ENCODE measurements at places on chromosomes 5 and 9.

DNA sequence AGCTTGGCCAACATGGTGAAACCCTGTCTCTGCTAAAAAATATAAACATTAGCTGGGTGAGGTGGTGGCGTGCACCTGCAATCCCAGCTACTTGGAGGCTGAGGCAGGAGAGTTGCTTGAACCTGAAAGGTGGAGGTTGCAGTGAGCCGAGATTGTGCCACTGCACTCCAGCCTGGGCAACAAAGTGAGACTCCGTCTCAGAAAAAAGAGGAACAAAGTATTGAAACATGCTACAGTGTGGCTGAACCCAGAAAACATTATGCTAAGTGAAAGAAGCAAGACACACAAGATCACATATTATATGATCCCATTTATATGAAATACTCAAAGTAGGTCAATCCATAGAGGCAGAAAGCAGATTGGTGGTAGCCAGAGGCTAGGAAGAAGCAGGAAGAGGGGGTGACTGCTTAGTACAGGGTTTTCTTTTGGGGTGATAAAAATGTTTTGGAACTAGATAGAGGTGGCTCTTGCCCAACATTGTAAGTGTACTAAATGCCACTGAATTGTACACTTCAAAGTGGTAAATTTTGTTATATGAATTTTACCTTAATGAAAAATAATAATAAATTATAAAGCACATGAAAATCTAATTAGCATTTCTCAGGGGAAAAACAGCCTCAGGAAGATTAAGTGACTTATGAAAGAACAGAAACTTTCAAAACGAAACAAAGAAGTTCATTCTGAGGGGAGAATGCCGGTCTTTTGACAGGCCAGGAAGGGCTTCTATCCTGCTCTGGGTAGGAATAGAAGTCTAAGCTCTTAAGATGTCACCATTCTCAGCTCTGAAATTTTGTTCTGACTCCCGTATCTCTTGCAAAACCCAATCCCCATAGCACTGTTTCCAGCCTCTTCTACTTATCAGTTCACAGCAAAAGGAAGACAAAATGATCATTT lies 161.1 kb upstream of the TBCA start:
- DNase-seq: no peak

- DNase-seq: no peak
Observed at GRCh38 chr5:90307322-90307721, 102.2 kb downstream of the CETN3 start.

DNA sequence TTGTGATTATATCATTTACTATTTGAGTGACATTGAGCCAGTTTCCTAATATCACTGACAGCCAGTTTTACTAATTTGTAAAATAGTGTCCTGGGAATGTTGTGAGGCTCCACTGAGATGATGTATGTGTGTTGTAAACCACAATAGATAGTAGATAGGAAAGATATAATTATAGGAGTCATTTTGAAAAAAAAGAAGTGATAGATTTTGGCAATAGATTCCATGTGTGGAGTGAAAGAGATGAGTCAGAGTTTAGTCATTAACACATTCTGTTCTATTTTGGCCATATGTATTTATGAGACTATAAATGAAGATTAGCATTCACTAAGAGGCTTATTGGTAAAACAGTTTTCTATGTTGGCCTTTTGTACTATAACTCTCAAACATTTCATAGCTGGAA lies 388.2 kb downstream of the FAM170A start:
- DNase-seq: no peak

GRCh38 chr5:95760273-95761191 lies 29.4 kb downstream of the RHOBTB3 start:
- DNase-seq: no peak

DNA sequence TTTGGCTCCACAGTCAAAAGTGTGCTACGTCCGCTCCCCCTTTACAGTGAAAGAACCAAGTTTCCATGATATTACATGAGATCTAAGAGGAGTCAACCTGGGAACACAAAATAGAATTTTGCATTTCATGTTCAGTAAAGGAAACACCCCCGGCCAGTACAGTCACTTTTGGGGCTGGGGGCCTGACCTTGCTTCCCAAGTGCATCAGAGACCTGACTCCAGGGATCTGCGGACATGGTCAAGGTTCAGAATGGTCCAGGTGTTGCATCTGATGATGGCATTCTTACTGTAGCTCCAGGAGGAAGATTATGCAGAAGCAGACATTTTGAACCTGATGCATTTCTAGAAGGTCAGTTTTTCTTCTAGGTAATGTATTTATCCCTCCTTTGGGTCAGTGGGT lies 39.8 kb downstream of the AK8 start:
- no peak for DNase-seq

DNA sequence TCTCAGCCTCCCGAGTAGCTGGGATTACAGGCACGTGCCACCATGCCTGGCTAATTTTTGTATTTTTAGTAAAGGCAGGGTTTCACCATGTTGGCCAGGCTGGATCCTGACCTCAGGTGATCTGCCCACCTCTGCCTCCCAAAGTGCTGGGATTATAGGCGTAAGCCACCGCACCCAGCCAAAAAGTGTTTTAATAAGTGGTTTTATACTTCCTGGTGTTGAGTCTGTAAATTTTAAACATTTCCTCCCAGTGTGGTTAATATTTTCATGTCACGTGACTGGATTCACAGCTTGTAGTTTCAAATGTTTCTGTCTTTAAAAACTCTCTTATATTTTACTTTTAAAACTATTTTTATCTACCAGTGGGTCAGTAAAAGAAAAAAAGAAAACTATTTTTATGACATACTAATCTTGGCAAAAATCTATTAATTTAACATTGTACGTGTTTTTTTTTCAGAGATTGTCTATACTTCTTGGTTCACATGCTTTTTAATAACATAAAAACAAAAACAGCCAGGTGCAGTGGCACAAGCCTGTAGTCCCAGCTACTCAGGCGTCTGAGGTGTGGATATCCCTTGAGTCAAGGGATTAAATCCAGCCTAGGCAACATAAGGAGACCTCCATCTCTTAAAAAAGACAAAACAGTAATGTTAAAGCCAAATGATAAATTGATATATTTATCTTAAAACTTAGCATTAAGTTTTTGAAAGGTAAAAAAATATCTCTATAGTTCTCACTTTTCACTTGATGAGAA lies 117.1 kb downstream of the DMXL1 start:
- DNase-seq: no peak

- no peak for DNase-seq
Observed at GRCh38 chr5:58317009-58317408, 142.9 kb downstream of the PLK2 start.

GRCh38 chr5:54738118-54738972 lies 220.8 kb downstream of the SNX18 start:
- no peak for DNase-seq

- no peak for DNase-seq
Observed at GRCh38 chr5:142086229-142086628, 22.4 kb upstream of the NDFIP1 start.

DNA sequence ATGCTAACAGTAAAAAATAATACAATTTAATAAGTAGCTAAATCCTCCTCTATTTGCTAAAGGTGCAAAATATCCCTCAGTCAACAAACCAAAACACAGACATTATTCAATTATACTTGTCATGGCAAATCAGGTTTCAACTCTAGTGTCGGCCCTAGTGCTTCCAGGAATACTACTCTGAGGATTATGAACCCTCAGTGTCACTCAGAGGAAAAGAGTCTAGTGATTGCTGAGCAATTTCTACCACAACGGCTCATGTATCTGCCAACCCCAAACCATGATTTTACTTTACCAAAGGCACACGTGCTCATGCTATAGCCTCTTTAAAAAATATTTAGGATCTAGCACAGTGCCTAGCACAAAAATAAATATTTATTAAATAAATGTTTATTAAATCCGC lies 21.0 kb downstream of the RICTOR start:
- DNase-seq: no peak

DNA sequence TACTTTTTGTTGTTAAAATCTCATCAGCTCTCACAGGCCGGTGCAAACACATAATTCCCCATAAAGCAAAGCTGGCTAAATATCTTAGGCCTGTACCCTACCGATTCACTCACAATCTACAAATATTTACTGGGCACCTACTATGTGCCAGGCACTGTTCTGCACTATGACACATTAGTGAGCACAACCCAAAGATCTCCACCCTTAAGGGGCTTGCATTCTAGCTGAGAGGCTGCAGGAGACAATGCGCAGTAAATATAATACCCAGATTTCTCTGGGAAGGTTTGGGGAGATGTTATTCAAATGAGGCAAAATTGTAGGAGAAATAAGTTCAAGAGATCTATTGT lies 53.7 kb downstream of the FNBP1 start:
- no peak for DNase-seq

DNA sequence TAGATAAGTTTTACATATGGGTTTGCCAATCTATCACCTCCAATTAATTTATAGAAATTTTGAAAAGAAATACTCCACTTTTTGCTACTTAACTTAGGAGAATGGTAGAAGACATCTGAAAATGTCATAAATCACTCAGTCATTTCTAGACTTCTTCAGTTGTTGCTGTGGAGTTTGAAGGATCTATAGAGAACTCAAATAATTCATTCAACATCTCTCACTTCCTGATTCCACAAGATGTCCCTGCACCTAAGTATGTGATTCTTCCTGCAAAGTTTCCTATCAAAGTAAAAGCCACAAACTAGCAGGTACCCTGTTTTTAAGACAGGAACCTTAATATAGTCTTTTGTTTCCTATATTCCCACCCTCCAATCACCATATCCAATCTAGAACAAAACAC lies 297.1 kb upstream of the ATP10B start:
- DNase-seq: no peak

GRCh38 chr9:123039617-123040219 lies 6.3 kb downstream of the GPR21 start:
- DNase-seq: no peak

- DNase-seq: no peak
Observed at GRCh38 chr9:107638521-107639310, 149.1 kb upstream of the KLF4 start.

GRCh38 chr9:116549061-116549664 lies 137.9 kb upstream of the TRIM32 start:
- DNase-seq: no peak

DNA sequence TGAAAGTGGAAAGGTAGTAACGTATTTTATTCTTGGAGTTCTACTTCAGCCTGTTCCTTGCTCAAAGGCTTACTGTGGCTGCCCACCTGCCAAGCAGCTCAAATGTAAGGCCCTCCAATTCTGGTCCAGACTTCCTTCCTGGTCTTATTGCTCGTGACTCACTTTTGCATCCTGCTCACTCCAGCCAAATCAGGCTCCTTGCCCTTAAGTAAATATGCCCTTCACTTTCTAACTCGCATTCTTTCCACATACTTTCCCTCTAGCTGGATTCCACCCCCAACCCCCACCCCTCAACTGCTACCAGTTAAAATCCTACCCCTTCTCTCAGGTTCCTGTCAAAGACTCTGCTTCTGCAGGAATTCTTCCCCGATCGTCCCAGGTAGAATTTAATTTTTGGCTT lies 96.6 kb downstream of the GALNT10 start:
- no peak for DNase-seq

GRCh38 chr9:127166111-127166510 lies 43.7 kb upstream of the ANGPTL2 start:
- no peak for DNase-seq

- DNase-seq: no peak
Observed at GRCh38 chr9:85077944-85078343, 408.4 kb downstream of the NTRK2 start.

GRCh38 chr5:145818604-145819003 lies 16.5 kb downstream of the PRELID2 start:
- DNase-seq: no peak

- no peak for DNase-seq
Observed at GRCh38 chr5:87997662-87998061, 271.0 kb downstream of the TMEM161B start.

DNA sequence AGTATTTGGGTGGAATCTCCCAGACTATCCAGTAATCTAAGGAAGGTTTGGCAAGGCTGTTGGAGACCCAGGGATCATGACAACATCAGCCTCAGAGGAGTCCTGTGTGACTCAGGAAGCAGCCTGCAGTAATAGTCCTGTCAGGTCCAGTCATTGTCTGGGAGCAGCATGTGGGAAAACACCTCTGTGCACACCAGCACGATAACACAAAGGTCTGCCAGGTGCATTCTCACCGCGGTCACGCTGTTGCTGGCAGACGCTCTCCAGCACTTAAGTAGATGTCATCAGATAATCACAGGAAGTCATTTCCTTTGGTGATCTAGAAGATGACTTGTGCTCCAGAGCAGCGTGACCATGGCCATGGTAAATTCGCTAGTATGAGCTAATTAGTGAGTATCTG lies 99.2 kb upstream of the IQGAP2 start:
- no peak for DNase-seq

DNA sequence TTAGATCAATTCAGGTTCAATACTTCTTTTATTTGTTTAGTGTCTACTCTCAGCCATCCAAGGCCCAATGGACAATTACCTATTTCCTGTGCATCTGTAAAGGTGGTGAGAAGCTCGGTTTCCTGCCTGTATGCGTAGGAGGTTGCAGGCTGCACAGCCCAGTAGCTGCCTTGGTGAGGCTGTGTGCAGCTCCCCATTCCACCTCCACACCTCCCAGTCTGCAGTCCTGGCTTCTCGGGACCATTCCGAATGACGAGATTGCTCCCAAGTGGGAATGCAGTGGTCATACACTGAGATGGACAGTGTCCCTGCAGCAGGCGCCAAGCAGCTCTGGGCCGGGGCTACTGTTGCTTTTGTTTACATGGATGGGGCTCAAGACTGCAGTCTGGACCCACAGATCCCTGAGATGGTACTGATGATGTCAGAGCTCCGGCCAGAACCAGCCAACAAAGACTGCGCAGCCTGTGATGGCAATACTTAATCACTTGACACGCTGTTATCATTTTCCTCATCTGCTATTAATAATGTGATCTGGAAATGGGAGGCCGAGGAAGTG lies 206.1 kb upstream of the IRX1 start:
- no peak for DNase-seq

- DNase-seq: no peak
Observed at GRCh38 chr5:154087260-154087659, 48.5 kb downstream of the MFAP3 start.

DNA sequence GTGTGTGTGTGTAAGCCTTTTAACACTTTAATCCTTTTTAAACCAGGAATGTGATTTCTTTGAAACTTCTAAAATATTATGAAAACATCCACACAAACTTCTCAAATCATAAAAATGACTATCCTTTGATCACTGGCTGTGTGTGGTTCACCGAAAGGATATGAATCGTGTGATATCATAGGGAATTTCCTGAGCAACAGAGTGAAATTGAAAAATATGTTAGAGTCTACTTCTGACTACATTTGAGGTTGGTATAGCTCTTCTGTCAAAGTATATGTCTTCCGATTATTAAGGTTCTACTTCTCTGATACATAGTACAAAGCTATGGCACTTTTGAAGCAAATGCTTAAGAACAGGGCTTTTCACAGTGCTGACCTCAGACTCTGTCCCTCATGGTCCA lies 40.3 kb downstream of the RGMB start:
- no peak for DNase-seq

DNA sequence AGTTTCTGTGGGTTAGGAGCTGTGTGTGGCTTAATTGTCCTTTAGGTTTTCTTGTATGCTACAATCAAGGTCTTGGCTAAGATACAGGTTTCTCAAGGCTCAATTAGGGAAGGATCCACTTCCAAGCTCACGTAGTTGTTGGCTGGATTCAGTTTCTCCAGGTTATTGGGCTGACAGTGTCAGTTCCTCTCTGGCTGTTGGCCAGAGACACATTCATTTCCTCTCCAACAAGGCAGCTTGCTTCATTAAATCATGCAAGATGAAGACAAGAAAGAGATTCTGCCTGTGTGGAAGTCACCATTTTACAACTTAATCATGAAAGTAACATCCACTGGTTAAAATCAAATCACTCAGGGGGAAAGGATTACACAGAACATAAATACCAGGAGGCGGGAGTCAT lies 275.7 kb upstream of the KIF2A start:
- no peak for DNase-seq
